ENCODE measurements at places on chromosomes 2 and 18.

DNA sequence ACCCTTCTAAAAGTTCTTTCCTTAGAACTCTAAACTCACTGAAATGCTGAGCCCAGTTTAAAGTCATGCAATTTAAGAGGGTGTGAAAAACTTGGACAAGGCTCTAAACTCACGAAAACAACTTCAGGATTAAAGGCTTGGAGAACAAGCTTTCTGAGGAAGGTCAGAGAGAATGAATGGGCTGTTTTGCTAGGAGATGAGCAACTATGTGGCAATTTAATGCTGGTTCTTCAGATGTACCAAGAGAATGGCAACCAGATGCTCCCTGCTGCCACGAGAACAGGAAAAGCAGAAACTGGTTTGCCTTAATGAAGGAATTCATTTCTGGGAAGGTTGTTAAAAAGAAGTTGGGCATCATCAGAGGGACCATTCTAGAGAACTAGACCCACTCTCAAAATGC is 77.8 kb upstream of the PMAIP1 start:
- no peak for DNase-seq

- peak; percentile 16 for DNase-seq
Measured at GRCh38 chr2:119011162-119011909, 69.3 kb downstream of the MARCO start.

DNA sequence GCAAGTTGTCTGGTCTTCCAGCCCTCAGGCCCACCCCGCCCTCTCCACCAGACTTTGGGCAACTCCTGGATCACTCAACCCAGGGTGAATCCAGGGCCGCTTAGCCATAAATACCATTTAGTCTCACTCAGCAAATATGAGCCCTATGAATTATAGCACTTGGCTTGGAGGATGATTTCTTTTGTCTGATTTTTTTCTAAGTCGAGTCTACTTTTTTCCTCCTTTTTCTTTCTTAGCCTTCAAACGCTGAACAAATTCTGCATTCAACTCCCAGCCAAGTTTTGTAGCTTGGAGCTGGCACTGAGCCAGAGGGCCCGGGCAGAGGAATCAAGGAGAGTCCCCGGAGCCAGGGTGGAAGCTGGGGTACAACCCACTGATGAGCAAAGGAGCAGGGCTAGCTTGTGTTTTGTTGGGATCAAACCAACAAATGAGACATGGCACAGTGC is 48.7 kb downstream of the SERTAD2 start:
- no peak for DNase-seq

GRCh38 chr2:6314218-6314960 is 551.3 kb downstream of the CMPK2 start:
- DNase-seq: no peak

GRCh38 chr18:21575656-21576055 is 24.8 kb downstream of the ESCO1 start:
- DNase-seq: no peak

DNA sequence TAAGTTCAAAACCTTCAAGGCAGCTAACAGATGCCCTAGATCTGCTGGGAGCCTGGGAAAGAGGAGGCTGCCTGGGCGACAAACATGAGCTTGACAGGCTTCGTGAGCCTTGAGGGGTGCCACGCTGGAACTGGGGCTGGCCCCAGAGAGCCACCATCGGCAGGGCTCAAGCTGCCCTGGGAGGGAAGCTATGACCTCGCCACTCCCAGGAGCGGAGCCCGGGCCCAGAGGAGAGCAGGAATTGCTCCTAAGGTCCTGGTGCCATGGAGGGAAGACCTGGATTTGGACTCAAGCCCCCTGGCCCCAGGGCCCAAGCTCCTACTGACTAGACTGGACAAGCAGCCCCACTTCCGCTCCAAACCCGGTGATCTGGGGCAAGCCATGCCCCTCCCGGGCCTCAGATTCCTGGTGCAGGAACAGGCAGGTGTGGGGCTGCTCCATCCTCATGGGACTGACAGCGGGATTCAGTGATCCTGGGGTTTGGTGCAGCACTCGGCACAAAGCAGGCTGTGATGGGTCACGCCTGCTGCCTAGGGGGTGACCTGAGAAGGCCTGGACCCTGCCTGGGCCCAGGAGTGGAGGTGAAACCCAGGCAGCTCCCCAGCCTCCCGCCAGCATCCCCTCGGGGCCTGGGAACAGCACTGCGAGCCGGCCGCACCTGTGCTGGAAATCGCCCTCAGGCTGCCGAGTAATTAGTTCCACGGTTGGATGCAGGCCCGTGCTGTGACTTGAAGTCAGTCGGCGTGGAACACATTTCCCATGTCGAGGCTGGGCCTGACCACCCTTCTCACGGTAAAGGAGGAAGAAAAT is 246.9 kb downstream of the NDUFA10 start:
- DNase-seq: no peak

GRCh38 chr2:165214093-165214492 is 10.2 kb upstream of the SCN3A start:
- no peak for DNase-seq

DNA sequence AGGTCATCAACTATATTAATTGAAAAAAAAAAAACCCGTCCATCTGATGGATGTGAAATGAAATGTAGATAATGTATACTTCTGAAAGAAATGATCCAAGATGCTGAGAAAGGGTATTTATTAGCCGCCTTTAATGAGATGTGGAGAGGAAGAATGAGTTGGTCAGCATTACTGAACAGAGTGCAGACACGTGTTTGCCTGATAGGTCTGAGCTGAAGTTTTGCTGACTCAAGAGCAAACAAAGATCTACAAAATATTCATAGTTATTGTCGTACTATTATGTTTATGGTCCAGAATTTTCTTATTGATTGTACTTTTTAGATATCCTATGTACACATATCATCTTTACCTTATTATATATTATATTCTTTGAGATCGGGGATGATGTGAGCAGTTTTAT is 235.3 kb downstream of the RDH14 start:
- DNase-seq: no peak

DNA sequence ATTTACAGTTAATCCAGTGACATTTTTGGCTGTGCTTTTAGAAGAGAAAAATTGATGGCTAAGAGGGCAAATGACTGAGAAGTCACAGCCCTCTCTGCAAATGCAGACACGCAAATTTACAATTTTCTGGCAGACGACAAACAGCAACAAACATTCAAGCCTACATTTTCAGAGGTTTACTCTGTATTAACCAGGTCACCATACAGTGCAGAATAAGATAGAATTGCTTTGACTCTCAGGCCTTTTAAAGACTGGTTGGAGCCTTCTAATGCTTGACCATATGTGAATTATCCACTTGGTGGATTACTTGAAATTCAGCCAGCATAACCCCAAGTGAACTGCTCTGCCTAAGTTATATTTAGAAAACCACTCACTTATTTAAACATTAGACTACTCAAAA is 280.9 kb upstream of the STON1 start:
- DNase-seq: no peak

- no peak for DNase-seq
Measured at GRCh38 chr18:33557706-33558105, 20.3 kb upstream of the ASXL3 start.

GRCh38 chr2:223488814-223489213 is 113.3 kb downstream of the SCG2 start:
- DNase-seq: peak; percentile 29

- DNase-seq: peak; percentile 37
Measured at GRCh38 chr2:24049485-24050021, at the start of gene FKBP1B. TSS of gene FKBP1B (plus strand) at chr2:24049741. CDS start at chr2:24049850, 109 bp downstream.

DNA sequence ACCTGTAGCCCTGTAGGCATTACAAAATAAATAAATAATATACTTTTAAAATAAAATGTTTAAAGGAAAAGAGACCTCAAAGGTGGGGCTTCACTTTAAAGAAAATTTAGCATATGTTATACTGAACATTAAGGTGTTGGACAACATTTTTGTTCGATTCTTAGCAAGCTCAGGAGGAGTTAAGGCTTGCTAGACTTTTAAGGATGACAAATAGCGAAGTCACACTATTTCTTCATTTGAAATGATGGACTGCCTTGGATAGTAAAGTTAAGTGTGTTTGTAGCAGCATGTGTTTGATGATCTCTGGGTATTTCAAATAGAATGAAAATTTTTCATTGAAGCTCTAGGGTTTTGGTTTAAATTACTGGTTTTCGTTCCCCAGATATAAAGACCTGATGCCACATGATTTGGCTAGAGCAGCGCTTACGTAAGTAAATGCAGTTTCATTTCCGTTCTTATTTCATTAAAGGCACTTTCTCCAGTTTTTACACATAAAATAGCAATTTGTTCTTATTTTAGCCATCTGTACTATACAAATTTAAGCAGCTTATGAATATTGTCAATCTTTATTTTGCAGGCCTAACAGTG is 24.9 kb downstream of the HADHB start:
- DNase-seq: no peak

- DNase-seq: no peak
Measured at GRCh38 chr2:132757002-132757589, 87.1 kb upstream of the LYPD1 start.

- DNase-seq: no peak
Measured at GRCh38 chr18:68676913-68677312, 38.0 kb downstream of the TMX3 start.

GRCh38 chr2:15548974-15549373 is 12.2 kb downstream of the NBAS start:
- DNase-seq: no peak

DNA sequence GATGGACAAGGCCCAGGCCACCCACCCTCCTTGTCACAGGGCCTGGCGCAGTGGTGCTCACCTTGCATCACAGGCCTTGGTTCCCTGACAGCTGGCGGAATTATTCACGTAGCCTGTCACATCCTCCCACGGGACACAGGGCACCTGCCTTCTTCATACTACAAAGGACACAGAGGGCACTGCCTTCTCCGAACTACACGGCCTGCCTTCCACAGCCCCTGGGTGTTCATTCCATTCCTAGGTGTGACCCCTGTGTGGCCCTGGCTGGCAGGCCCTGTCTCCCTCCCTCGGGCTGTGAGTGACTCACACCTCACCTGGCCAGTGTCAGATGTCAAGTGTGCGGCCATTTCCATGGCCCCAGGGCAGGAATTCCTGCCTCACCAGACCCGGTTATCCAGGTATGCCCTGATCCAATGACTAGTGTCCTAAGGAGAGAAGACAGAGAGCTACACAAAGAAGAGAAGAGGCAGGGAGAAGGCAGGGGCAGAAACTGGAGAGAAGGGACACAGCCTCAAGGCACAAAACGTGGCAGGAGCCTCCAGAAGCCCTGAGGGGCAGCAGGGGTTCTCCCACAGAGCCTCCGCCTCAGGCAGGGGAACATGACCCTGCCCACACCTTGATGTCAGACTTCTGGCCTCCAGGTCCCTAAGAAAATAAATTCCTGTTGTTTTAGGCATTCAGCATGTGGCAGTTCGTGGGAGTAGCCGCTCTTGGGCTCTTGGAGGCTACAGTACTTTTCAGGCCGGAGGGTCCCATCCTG is 43.4 kb downstream of the MBP start:
- DNase-seq: no peak

DNA sequence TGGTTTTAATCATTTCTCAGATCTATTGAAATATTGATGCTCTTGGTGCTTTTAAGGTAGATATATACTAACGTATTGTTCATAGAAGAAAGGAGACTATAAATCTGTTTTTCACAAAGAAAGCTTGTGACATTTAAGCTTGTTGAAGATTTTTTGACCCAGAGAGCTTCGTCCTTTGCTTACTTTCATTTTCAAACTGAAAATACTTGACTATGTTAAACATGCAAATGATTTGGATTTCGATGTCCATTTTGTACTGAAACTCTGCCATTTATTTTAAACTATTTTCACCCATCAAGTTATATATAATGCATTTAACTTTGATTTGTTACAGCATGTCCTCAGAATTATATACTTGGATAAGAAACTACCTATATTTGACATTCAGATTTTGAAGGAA is 85.2 kb downstream of the SLC4A10 start:
- DNase-seq: peak; percentile 17

- DNase-seq: peak; percentile 56
Measured at GRCh38 chr2:54728669-54729120, 5.2 kb downstream of the EML6 start.

DNA sequence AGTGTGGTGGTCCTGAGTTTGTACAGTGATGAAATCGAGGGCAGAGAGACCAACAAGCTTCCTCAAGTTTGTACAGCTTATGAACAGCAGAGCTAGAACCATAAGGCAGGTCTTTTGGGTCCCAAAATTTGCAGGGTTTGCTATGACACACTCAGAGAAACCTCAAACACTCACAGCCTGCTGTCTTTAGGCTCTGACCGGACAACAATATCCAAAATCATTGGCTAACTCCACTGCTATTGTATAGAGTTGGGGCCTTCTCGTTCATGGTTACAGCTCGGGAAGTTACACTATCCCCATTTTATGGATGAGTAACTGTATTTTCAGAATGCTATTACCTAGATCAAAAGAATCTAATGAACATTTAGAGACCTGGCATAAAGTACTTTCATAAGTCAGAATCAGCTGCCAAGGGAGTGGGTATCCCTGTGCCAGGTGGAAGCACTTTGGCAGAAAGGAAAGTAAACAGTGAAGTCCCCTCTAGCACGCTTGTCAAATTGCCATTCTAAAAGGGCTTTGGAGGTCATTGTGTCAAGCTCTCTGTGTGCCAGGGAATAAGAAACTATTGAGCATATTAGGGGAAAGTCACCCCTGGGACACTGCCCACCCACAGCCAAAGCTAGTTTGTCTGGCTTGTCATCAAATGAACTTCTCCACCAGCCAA is 331.8 kb downstream of the ALK start:
- DNase-seq: no peak

DNA sequence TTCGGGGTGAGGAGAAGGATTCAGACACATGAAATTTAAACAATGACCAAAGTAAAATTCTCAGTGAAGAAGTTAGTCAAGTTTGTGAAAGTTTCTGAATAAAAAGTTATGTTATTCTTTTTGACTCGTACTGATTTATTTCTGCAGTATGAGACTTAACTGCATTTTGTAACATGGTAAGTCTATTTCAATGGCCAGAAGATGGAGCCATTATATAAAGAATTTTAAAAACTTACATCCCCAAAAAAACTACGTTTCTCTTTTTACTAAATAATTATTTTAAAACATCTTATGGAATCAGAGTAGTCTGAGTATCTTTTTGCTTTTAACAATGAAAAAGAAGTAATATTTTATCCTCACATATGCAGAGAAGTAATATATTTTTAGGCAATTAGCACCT is 51.4 kb upstream of the SCN1A start:
- peak; percentile 11 for DNase-seq

DNA sequence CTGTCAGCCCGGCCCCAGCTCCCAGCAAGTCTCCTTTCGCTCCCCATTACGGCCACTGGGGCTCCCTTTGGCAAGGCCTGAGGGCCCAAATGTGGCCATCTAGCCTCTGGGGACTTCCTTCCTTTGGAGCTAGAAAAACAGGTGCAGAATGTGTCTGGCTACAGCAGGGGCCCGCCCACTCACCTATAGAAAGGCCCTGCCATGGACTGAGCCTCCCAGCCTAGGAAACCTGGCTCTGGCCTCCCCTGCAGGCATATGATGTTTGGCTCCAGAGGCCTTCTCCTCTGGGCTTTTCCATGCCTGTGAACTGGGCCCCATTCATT is 55.3 kb upstream of the ALPP start:
- DNase-seq: no peak

DNA sequence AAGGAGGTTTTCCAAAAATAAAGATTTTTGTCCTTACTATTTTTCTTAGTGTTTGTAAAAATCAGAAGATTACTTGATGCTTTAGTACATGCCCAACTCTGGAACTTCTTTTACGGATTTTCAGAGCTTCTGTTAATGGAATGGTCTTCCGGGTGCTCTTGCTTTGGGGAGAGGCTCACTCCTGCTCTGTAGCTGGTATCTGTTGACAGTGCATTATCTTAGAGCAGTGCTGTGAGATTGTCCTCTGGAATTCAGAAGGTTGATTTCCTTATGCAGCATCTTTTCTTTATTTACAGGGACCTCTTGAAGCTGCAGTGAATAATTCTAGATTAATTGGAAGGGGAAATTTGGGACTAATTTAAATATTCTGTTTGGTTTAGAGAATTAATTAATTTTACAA is 4.6 kb downstream of the MAPRE2 start:
- no peak for DNase-seq
